ENCODE measurements at places on chromosomes 13 and 19.

GRCh38 chr13:56906909-56907308 lies 233.8 kb upstream of the PRR20A start:
- DNase-seq: no peak

DNA sequence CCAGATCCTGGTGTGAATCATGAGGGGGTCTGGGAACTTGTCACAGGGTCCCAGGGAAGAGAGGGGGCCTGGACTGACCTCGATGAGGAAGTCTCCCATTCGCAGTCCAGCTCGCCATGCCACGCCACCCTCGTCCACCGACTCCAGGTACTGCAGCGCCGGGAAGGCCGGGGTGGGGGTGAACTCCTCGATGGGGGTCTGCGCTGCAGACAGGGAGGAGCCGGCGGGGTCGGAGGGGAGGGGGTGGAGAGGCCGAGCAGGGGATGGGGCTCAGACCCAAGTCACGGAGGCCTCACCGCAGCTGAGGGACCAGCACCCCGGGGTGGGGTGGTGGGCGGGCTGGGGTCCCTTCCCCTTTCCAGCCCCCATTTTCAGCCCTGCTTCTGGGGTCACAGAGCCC lies 30.8 kb downstream of the SHANK1 start:
- DNase-seq: no peak

DNA sequence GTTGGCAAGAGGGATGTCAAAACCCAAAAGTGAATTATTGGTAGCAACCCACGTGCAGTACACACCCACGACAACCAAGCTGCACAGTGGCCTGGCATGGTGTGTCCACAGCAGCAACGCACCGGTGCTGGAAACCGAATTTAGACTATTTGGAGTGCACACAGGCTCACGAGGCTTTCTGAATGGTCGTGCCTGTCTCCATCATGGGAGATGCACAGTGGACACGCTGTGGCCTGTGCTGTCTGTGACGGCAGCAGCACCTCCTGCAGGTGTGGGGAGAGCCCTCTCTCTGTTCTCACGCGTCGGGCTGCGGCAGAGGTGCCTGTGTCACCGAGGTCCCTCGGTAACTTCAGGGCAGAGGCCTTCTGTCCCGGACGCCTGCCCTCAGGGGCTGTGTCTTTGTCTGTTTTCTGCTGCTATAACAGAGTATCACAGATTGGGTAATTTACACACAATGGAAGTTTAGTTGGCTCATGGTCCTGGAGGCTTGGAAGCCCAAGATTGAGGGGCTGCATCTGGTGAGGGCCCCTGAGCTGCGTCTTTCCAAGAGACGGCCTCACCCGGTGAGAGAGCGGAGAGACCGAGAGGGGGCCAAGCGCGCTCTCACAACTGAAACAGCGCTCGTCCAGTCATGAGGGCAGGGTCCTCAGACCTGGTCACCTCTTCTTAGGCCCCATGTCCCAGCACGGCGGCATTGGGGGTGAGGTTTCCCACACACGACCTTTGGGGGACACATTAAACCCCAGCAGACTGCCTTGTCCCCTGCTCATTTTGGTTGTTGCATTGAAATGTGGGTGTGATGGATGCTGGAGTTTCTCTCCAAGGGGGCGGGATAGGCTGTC lies 9.1 kb upstream of the MCF2L start:
- DNase-seq: no peak

DNA sequence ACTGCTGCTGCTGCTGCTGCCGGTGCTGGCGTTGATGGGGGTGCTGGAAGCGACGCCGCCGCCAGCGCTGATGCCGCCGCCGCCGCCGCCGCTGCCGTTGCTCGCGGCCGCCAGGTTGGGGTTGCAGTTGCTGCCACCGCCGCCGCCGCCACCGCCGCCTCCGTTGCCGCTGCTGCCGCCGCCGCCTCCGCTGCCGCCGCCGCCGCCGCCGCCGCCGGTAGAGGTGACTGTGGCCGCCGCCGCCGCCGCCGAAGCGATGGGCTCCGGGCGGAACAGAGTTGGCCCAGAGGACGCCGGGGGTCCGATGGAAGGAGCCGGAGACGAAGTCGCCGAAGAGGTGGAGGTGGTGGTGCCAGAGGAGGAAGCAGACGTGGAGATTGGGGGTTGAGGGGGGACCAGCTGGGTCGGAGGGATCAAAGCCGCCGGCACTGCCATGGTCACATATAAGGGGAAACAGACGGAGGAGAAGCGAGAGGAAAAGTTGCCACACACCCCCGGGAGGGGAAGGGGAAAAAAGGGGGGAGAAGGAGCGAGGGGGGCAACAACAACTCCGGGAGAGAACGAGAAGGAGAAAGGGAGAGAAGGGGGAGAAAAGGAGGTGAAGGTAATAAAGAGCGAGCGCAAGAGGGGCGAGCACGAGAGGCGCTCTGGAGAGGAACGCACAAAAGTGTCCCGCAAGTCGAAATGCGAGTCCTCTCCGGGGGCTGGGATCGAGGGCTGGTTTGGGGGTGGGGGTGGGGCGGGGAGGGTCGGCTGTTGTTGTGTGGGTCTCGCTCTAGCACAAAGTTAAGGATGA lies 471 bp downstream of the DACH1 start:
- DNase-seq: no peak

DNA sequence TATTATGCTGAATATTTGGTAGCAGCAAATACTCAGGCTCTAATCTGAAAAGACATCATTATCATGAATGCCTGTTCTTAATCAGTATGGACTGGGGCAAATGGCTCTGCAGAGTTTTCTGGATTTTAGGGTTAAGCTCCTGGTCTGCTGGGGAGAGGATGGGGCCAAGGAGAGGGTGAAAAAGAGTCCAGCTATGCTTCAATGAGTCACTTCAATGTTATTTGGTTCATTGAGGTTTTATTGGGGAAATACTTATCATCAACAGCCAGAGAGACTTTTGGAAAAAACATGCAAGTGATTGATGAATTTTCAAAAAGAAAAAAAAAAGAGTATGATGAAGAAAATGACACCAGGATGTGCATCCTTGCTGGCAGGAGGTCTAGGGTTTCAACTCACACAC lies 278.3 kb downstream of the UQCRFS1 start:
- DNase-seq: no peak

DNA sequence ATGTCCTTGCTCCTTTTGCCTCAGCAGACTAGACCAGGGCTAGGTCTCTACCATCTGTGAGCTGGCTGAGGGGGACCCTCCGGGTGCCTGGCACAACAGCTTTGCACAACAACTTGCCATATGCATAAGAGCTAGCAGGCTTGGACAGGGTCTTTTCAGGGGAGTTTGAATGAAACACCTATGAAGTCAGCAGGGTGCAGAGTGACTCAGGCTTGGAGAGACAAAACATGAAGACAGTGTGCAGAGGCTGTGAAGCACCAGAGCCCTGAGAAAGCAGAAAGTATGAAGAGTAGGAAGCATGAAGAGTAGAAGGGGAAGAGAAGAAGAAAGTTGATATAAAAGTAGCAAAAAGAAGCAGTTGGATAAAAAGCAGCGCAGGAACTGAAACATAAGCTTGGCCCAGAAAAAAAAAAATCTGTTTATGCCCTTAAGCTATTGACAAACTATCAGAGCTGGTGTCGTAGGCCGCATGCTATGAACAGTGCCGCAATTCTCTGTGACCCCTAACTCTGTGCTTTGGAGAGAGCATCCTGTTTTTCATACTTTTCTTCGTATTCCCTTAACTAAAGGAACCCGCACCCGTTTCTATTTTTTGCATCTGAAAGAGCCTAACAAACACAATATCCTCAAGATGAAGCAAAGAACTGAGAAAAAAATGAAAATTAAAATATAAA lies 52.7 kb upstream of the FAM216B start:
- no peak for DNase-seq
